ENCODE measurements at places on chromosomes 3 and 15. TPM values are rescaled to one million over a fixed set of nuclear protein-coding genes. Genes with fewer than 3 reads are reported as not detected.

Gene PAQR9
- not detected for total RNA-seq

DNA sequence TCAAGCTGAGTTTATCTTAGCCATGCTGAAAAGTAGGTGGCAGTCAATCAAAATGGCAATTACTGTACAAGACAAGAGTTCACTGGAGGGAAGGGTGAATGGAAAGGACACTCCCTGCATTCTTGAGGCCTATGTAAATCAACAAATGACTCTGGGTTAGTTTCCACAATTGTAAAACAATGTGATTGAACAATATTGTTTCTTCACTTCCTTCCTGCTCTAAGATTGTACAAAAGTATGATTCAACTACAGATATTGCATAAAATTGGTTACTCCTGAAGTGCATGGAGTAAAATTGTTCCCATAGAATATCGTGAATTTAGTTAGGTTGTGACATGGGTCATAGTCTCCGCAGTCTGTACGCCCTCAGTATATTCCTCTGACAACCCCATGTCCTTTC is 277.6 kb downstream of the LPP start:
- DNase-seq = peak; percentile 64

GRCh38 chr3:130662501-130662996 is 84.1 kb downstream of the PIK3R4 start:
- DNase-seq = no peak

Gene MYL3
- not detected for total RNA-seq

DNA sequence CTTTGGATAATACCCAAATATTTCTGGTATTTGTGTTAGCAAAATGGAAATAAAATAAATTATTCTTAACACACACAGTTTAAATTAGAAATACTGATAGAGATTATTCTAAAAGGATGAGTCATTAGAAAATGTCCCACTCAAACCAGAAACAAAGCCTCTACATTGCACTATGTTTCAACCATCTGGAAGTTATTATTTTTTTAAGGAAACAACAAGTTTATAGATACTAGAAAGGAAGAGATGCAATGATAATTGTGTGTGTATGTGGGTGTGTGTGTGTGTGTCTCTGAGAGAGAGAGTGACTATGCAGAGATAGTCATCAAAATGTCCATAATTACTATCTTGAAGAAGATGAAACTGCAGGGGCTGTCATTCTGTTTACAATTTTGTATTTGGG is 1340.5 kb downstream of the ROBO1 start:
- peak; percentile 18 for DNase-seq

DNA sequence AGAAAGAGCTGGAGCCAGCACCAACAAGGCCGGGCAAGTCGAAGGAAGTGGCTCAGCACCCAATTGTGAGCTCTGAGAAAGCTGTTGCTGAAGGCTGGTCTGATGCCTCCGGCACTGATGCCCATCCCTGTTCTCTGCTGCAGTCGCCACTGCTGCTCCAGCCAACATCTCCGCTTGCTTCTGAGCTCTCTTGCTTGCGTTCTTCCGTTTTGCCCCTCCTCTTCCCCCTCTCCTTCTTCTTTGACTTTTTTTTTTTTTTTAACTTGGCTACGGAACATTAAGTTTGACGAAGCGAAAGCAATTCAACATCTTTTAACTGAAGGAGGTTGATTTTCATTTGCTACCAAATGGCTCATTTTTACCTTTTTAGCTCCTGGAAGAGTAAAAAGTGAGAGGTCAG is 442.9 kb downstream of the MCTP2 start:
- DNase-seq = peak; percentile 34

GRCh38 chr3:37611771-37612170 is 249.9 kb upstream of the CTDSPL start:
- DNase-seq = no peak

DNA sequence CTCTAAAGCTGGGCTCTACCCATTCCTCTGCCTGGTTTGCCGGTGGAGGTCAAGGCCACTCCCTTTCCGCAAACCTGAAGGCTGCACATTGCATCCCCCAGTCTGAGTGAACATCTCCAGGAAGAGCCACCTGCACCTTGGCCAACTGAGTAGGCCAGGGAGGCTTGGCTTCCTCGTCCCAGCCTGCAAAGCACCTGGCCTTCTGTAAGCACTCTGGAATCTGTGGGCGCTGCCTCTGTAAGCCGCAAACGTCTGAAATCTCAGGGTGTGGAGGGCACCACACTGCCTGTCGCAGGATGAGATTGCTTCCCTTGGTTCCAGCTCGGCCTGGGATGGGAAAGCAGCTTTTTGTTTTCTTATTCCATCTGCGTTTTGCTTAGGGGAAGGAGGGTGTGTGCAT is 81.3 kb downstream of the SEC22A start:
- no peak for DNase-seq

Gene FSTL1
- total RNA-seq = 4,171 TPM

- DNase-seq = peak; percentile 84
Measured at GRCh38 chr15:48861813-48862431, 16.0 kb upstream of the EID1 start.

DNA sequence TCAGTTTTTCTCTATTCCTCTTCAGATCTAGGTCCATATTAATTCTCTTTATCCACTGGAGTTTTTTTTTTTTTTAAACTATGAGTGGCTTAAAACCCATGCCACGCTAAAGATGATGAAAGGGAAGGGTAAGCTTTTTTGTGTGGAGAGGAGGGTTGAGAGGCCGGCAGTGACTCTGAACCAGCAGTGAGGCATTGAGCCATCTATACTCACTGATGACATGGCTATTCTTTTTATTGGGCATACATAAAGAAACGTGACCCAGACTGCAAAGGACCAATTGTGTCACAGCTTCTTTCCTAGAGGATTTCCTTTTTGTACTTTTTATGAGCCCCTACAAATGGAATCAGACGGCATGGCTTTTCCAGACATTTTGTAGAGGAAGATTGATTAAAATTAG is 662.2 kb downstream of the AGBL1 start:
- DNase-seq = no peak

GRCh38 chr15:78072080-78072892 is 5.2 kb downstream of the TBC1D2B start:
- DNase-seq = peak; percentile 81

DNA sequence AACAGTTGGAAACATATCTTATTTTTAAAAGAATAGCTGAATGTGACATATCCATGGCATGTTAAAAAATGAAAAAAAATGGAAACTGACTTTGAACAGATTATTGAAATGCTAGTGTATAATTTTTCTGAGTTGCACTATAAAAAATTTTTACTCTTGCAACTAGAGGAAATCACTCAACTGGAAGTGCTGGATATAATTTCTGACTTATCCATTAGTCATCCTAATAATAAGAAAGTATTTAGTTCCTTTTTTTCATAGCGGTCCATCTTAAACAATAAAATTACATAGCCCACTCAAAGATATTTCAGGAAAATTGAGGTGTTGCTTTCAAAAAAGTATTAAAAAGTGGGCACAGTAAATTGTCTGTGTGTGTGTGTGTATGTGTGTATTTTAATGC is 80.7 kb downstream of the MBNL1 start:
- DNase-seq = peak; percentile 68

- DNase-seq = peak; percentile 50
Measured at GRCh38 chr3:46193436-46193835, 14.7 kb downstream of the CCR1 start.

DNA sequence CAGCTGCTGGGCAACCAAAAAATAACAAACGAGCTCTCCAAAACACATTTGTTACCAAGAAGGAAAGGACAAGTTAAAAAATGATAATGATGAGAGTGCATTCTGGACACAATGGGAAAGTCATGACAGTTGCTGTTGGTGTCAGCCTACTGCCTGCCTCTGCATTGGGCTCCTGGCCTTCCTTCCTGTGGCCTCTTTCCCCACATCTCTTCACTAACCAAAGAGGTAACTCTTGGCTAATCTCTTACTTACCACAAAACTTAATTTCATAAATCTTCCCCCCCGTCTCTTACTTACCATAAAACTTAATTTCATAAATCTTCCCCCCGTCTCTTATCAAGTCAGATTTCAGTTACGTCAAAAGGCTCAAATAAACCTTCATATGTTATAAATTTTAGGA is 58.6 kb downstream of the AGTR1 start:
- no peak for DNase-seq

Gene CFAP91
- total RNA-seq = not detected

- DNase-seq = peak; percentile 87
Measured at GRCh38 chr3:161163297-161163696, 57.8 kb upstream of the NMD3 start.

DNA sequence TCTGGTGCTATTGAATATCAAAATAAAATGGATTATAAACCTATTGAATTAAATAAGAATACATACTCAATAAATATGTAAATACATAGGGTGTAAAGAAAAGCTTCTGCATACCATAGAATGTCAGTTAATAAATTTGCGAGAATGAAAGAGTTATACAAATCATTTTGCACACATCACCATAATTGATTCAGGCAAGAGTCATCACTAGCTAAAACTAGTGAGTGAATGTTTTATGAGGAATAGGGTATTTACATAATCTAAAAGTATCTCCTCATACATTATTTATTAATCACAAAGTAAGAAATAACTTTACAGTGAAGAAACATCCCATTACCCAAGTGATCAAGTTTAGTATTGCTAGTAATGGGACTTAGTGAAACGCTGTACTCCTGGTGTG is 13.6 kb downstream of the EXOG start:
- no peak for DNase-seq

GRCh38 chr3:142353571-142353970 is 94.3 kb downstream of the XRN1 start:
- DNase-seq = peak; percentile 3

- no peak for DNase-seq
Measured at GRCh38 chr3:133153382-133153781, 115.2 kb downstream of the TMEM108 start.

GRCh38 chr15:100601163-100601562 is 821 bp downstream of the LINS1 start:
- peak; percentile 54 for DNase-seq

Gene FRMD5
- 0.63 TPM for total RNA-seq

DNA sequence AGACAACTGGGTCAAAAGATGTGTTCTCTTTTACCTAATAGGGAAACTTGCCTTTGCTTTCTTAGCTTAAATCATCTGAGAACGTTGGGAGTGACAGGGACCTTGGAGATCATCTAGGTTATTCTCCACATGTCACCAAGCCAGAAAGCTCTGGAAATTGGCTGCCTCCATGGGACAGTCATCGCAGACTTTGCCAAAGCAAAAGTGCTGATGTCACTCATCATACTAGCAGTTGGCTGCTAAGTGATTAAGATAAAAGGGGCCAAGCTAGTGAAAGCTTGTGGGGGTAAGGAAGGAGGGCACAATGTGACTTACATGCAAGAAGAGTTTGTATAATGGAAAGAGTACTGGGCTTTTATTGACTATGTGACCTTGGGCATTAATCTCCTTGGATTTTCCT is 198.0 kb upstream of the PFN2 start:
- DNase-seq = peak; percentile 83

Gene TMEM207
- not detected for total RNA-seq

DNA sequence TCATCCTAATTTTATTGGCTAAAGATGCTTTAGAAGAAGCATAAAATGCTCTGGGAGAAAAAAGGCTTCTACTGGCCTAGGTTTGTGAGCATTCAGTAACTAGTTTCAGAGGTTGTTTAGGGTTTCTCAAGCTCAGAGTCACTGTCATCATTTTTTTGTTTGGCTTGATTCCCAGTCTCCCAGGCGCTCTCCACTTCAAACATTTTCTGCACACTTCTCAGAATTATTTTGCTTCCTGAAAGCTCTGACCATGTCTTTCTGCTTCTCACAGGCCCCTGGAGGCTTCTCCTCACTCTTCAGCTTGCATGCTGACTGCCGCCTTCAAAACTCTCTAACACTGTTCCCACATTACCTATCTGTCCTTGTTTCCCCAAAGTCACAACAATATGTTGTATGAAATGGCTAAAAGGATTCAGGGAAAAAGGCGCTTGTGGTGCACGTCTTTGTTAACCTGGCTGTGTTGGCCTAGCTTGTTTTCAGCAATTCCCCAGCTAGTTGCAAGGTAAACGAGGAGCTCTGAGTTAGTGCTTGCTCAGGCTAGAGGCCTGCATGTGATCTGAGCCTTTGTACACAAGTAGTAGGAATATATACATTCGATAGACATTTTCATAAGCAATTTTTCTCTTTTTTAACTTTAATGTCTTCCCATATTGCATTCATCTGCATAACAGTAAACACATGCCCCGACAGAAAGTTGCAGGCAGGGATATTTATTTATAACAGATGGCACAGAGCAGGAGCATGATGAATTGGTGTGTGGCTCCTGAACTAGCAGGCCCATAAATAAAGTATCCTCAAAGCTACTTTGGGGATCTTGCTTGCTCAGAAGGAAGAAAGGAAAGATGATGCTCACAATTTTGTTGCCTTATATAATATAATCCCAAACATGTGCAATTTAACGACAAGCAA is 129.2 kb upstream of the DPH6 start:
- peak; percentile 68 for DNase-seq

DNA sequence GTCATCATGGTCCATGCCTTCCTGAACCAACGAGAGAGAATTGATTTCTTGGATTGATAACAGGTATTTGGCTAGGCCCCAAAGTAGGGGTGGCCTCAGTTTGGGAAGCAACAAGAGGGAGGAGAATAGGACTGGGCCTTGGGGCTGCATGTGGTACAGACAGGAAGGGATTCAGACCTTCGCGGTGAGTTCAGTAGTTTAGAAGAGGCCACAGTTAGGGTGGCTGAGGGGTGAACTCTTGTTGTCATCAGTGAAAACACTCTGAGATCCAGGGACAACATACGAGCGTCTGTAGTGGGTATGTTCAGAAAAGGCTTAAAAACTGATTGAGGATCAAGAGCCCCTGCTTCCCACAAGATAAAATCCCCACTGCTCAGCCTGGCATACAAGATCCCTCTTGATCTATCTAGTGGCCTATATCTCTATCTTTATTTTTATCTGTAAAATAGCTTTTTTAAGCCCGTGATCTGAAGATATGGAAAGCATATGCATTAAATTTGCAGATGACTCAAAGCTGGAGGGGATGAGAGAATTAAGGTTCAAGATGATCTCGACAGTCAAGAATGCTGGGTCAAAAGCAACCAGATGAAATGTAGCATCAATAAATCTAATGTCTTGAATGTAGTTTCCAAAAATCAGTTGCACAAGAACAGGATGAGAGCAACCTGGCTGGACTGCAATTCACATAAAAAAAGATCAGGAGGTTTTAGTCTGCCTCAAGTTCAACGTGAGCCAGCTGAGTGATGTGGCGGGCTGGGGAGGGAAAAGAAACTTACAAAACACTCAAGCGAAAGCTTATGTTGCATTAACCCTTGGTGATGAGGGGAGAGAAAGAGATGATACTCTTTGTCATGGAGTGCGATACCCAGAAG is 221.1 kb upstream of the TLE3 start:
- DNase-seq = peak; percentile 86
